ENCODE measurements at places on chromosomes 1 and 21.

GRCh38 chr1:8061673-8062386 is 35.7 kb upstream of the ERRFI1 start:
- no peak for DNase-seq

GRCh38 chr1:7586031-7586941 is 184.8 kb upstream of the VAMP3 start:
- no peak for DNase-seq

GRCh38 chr1:105632342-105633196 is 1423.9 kb upstream of the PRMT6 start:
- DNase-seq = no peak

GRCh38 chr1:3170561-3171453 is 101.8 kb downstream of the PRDM16 start:
- no peak for DNase-seq

DNA sequence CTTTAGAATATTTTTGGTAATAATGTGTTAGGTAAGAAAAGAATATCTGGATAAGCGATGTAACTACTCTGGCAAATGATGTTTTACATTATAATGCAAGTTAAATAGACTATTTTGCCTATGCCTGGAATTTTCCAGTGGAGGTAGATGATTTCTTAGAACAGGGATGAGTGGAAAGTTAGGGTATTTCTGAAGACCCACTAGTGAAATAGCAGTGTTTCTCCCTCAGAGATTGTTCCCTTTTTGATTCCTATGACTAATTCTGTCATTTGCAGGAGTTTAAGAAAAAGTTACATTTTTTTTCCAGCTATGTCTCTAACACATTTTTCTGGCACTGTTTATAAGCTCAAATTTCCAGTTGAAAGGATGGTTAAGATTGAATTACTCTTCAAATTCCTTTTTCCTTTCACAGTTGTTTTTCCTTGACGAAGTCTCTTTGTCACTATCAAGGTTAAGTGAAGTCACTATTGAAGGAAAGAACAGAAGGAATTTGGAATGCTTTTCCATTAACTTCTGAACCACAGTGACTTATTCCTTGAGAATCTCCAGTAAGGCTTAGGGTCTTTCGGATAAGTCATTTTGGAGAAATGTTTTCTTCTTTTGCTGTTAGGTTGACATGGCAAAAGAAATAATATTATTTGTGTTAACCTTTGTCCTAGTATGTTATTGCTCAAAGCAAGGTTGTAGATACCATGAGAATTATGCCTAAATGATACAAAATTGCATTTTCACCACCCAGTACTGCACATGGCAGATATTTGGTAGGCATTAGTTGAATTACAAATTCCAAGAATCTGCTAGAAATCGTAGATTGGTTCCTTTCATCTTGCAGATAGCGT is 42.9 kb upstream of the ZNF326 start:
- peak; percentile 79 for DNase-seq

- peak; percentile 98 for DNase-seq
Measured at GRCh38 chr1:244092293-244092963, 41.3 kb downstream of the ZBTB18 start.

DNA sequence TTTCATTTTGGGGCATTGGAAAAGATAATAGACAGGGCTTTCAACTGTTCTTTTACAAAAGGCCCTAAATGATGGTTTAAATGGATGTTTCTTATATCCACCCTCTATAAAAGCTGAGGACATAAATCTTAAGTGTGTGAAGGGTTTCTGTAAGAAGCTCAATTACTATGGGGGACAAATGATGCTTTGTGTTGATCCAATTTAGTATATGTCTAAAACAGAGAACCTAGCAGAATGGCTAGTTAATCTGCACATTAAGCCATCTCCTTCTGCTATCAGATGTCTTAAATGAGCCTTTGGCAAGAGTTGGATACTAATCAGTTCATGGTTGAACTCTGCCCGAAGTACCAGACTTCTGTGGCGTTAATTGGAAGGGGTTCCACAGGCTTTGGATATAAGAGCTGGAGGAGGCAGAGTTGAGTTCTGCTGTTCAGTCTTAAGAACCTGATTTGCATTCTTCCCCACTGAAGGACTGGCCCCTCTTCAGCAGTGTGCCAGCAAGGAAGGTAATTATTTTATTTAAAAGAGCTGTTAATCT is 43.1 kb downstream of the PTGFRN start:
- DNase-seq = no peak

DNA sequence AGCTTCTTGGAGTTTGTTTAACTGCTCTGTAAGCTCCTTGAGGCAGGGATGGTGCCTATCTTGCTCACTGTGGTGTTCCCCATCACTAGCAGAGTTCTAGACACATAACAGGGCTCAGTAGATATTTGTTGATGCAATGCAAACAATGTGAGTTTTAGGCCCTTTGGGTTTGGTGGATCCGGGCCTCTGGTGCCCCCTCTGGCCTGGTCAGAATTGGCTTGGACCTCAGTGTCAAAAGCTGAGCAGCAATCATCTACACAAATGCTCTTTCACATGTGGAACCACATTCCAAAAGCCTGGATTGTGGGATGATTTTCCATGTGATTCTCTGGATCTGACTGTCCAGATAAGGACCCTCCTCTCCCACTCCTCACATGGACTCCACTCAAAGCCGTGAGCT is 53.4 kb upstream of the BCAR3 start:
- DNase-seq = peak; percentile 27

DNA sequence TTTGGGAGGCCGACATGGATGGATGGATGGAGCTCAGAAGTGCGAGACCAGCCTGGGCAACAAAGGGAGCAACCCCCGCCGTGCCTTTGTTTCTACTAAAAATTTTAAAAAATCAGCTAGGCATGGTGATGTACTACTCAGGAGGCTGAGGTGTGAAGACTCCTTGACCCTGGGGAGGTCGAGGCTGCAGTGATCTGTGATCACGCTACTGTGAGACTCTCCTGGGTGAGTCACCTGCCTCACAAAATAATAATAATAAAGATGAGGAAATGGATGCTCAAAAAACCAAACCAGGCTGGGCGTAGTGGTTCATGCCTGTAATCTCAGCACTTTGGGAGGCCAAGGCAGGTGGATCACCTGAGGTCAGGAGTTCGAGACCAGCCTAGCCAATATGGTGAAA is 19.2 kb downstream of the DSTYK start:
- DNase-seq = no peak

GRCh38 chr1:21586222-21586621 is 77.0 kb downstream of the ALPL start:
- peak; percentile 7 for DNase-seq

GRCh38 chr1:20078171-20078651 is 8.2 kb downstream of the PLA2G5 start:
- no peak for DNase-seq

DNA sequence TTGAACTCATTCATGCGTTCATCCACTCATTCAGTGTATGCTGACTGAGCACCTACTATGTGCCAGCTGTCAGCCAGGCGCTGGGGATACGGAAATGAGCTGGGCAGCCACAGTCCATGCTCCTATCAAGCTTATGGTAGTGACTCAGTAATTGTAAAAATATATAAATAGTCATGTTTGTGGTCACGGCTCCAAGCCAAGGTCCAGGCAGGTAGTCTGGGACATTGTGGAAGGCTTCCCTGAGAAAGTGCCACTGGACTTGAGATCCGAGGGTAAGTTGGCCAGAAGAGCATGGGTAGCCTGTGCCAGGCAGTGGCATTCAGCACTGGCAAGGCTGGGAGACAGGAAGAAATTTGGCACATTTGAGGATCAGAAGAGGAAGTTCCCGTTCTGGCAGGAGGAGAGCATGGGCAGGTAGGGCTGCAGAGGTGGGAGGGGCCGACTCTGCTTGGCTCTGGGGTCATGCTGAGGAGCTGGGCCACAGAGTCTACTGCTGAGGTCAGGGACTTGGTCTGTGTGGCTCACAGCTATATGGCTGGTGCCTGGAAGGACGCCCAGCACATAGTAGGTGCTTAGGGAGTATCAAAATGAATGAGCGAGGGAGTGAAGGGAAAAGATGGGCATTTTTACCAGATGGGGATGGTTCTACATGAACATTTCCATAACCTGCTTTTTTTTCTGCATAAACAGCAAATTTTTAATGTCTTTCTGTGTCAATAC is 6.9 kb downstream of the PTPRF start:
- DNase-seq = no peak

- DNase-seq = no peak
Measured at GRCh38 chr1:237503292-237503691, 387.4 kb downstream of the ZP4 start.

GRCh38 chr1:232445361-232446106 is 184.4 kb downstream of the SIPA1L2 start:
- peak; percentile 47 for DNase-seq

GRCh38 chr1:40808909-40809308 is 25.3 kb downstream of the KCNQ4 start:
- no peak for DNase-seq

DNA sequence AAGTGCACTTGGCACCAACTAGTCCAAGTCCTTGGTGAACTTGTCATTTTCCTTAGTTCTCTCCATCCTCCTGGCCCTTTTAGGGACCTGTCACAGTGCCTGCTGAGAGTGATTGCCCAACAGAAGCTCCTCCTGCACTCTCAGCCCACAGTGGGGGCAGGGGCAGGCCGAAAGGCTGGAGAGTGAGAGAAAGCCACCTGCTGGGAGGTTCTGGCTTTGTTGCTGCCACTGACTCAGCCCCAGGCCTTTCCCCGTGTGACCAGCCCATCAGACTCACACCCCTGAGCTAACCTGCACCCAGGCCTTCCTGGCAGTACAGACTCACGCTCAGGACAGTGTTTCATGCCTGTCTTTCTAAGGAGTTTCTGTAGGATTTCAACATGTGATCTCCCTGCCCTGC is 17.1 kb upstream of the PROK1 start:
- DNase-seq = peak; percentile 70

GRCh38 chr1:156117414-156118176 is 3.1 kb downstream of the LMNA start:
- no peak for DNase-seq

All from ACHN (cell line).